Stimulated activated CD4-positive, alpha-beta T cell treated with anti-CD3 and anti-CD28 coated beads, Interleukin-2, amount 100 ng/mL, for 24 hours (primary cell): ENCODE measurements at places on chromosomes 7 and 10.

DNA sequence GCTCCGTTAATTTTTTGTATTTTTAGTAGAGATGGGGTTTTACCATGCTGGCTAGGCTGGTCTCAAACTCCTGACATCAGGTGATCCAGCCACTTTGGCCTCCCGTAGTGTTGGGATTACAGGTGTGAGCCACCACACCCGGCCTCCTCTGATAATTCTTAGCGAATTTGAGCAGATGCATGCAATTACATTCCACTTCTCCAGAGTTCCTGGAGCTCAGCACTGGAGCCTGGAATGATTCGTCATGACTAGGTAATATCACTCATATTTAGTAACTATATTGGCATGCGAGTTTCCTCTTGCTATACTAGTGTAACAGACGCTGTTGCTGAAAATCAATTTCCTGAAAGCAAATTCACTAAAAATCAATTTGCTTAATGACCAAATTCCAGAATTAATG, 86.8 kb downstream of the MKX start:
- DNase-seq = no peak

DNA sequence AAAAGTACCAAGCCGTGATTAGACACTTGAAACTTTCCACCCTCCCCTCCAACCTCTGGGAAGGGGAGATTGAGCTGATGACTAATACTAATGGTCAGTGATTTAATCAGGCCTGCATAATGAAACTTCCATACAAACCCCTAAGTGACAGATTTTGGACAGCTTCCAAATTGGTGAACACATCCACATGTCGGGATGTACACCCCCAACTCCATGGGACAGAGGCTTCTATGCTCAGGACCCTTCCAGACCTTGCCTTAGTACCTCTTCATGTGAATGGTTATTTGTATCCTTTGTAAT, 4.8 kb downstream of the NUB1 start:
- DNase-seq = no peak

GRCh38 chr7:98229441-98229840, 18.2 kb downstream of the BHLHA15 start:
- no peak for DNase-seq

- DNase-seq = no peak
Measured at GRCh38 chr10:44991571-44991970, 9.2 kb upstream of the ZNF22 start.

DNA sequence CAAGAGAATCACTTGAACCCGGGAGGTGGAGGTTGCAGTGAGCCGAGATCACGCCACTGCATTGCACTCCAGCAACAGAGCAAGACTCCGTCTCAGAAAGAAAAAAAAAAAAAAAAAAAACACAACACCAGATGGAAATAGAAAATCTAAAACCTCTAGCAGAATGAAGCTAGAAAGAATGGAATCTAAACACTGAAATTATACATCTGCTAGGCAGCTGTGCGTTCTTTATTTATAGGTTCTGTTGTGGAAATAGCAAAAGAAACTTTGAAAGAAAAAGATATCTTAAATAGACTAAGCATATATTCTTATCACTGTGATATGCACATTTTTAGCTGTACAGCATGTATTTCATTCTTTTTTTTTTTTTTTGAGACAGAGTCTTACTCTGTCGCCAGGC, 17.1 kb downstream of the BMPR1A start:
- DNase-seq = no peak

GRCh38 chr10:125231116-125231812, 70.9 kb upstream of the CTBP2 start:
- DNase-seq = no peak

DNA sequence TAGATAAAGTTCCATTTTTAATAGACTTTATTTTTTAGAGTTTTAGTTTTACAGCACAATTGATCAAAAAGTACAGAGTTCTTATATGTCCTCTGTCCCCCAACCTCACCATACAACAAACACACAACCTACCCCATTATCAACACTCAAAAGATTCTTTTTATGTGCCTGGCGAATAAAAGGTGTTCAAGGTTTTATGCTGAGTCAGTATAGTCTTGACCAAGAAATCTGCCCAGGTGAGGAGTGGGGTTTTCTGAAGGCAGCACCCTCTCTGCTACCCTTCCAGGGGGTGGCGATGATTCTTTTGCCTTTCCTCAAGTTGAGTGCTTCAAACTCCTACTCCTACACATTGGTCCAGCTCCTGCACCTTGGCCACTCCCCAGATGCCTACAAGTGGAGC, 222.9 kb downstream of the GRM8 start:
- no peak for DNase-seq

DNA sequence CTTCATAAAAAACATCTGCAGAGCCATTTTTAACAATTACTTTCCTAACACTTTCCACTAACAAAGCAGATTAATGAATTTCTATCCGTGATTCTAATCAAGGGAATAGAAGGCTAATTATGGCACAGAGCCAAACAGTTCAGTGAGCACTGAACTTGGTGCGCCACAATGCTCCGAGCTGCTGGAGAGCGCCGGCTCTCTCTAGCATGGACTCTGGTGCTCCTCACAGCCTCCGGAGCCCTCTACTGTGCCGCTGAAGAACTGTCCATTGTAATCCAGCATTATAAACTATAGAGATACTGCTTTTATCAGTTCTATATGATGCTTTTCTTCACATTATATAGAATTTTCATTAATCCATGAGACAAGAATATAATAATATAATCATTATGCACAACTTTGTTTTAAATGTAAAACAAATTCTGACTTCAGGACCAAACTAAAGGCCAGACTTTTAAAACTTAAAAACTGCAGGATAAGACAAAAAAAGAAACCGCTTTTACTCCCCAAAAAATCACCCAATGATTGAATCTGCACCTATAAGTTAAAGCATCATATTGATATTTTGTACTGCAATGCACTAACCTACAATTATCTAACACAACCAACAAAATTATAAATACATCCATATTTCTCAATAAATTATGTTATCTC, 123.6 kb downstream of the RNF32 start:
- no peak for DNase-seq

DNA sequence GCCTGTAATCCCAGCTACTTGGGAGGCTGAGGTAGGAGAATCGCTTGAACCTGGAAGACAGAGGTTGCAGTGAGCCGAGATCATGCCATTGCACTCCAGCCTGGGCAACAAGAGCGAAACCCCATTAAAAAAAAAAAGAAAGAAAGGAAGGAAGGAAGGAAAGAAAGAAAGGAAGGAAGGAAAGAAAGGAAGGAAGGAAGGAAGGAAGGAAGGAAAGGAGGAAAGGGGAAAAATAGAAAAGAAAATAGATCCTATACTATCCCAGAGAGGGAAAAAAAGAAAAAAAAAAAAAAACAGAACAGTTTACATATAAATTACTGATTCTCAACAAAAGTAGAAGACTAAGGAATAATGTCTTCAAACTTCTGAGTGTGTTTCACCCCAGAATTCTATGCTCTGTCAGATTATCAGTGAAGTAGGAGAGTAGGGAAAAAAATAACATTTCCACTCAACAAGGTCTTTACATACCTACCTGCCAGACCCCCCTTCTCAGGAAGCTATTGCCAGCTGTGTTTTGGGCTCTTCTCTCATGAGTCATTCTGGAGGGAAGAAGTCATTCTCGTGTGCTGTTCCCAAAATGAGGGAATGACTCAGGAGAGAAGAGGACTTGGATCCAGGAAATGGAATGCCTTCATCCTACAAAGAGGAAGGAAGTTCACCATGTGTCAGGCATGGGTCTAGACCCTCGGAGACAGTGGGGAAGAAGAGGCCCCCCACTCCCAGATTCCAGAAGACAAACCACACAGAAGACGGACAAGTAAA, 20.9 kb downstream of the RGS10 start:
- DNase-seq = no peak

DNA sequence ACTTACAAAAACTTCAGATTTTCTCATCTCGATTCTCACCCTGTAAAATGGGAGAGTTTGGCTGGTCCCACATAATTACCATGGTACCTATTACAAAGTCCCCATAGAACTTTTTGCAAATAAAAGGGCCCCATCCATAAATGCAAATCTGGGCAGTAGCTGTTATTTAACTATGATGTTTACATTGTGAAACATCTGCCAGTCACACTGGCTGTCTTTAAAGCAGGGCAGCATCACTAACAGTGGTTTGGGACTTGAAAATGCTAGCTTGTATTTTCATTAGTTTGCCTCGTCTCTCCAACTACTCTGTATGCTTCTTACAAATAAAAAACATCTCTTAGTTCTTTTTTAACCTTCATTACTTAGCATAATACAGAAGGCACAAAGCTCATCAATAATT, 240.7 kb downstream of the FZD1 start:
- DNase-seq = no peak

GRCh38 chr7:108246227-108246837, 116.2 kb upstream of the LAMB4 start:
- no peak for DNase-seq

- no peak for DNase-seq
Measured at GRCh38 chr7:110891197-110891596, 199.7 kb upstream of the LRRN3 start.

GRCh38 chr7:123604739-123605138, 3.1 kb downstream of the ASB15 start:
- no peak for DNase-seq

GRCh38 chr7:30920584-30921539, 9.2 kb downstream of the AQP1 start:
- no peak for DNase-seq

- DNase-seq = no peak
Measured at GRCh38 chr7:120998996-120999565, 10.6 kb downstream of the CPED1 start.

DNA sequence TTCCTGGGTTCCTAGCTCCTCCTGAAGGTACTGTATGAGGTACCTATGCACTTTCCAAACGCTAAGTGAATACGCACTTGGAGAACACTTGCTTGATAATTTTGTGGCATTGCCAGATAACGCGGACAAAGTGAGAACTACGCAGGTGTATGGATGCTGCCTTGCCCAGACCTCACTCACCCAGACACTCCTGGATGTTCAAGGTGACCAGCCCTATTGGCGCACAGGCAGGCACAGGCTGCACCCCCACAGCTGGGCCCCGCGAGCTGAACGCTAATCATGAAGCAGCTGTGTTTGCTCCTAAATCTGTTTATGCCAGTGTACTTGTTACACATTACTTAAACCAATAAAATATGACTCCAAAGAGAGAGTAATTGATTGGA, 27.3 kb downstream of the DIP2C start:
- no peak for DNase-seq

- no peak for DNase-seq
Measured at GRCh38 chr7:151131592-151132293, 35.8 kb downstream of the GBX1 start.

- no peak for DNase-seq
Measured at GRCh38 chr7:28815369-28815927, 142.7 kb downstream of the TRIL start.

DNA sequence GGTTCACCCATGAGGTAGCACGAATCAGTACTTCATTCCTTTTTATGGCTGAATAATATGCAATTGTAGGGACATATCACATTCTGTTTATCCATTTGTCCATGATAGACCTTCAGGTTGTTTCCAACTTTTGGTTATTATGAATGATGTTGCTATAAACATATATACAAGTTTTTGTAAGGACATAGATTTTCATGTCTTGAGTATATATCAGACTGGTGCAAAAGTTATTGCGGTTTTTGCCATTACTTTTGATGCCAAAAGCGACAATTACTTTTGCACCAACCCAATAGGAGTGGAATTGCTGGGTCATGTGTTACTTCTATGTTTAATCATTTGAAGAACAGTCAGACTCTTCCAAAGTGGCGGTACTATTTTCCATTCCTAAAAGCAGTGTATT, 361.5 kb downstream of the RPS24 start:
- no peak for DNase-seq

GRCh38 chr7:158759245-158759614, 54.6 kb upstream of the NCAPG2 start:
- no peak for DNase-seq

- DNase-seq = no peak
Measured at GRCh38 chr10:4693967-4694366, 132.0 kb upstream of the AKR1E2 start.

- no peak for DNase-seq
Measured at GRCh38 chr10:22625516-22626290, 88.7 kb downstream of the PIP4K2A start.

- no peak for DNase-seq
Measured at GRCh38 chr7:116075351-116076145, 45.0 kb upstream of the TFEC start.

GRCh38 chr7:18357691-18358090, 137.9 kb upstream of the HDAC9 start:
- no peak for DNase-seq

DNA sequence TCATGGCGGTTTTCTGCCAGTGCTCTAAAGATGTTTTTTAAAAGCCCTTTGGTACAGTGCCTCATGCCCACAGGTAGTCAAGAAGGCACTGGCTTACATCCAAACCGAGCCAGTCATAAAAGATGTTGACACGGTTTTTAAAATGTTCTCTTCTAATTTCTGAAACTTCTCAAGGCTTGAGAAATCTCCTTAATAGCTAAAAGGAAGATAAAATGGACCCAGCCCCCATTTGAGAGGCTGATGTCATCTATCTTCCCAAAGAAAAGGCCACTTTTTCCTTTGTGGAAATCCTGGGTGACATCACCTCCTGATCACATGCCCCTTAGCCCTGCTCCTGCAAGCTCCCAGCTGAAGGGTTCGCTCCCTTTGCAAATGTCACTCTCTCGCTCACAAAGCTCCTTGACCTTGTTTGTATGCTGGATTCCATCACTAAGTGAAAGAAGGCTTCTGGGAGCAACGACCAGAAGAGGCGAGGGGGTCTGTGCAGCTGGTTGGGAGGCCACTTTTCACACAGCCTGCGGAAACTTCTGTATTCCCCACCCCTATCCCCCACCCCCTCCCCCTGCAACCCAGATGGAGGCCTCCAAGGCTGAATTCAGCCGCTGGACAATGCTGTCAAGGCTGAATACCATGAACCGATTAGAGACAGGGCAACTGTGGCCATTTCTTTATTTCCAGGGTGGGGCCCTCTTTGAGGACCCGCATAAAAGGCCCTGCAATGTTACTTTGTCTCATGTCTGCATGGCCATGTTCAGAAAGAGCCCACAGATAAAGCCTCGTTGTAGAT, 122.8 kb downstream of the CUBN start:
- DNase-seq = no peak

DNA sequence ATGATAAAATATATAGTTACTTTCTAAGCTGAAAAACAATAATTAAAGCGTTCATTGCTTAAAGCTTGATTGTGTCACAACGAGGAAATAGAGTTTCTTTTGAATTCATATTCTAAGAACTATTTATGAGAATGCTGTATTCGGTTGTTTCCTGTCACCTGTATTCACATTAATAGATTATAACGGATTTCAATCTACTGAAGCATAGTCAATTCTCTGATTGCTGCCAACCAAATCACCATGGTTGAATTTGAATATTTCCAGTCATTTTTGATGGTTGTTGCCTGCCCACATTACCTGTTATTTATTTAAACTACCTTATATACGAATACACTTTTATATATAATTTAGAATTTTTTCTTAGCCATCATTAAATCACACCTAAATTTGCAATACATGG, 22.0 kb downstream of the IL2RA start:
- no peak for DNase-seq

- no peak for DNase-seq
Measured at GRCh38 chr10:121091961-121092719, 241.0 kb downstream of the WDR11 start.

- DNase-seq = no peak
Measured at GRCh38 chr10:59273445-59273844, 88.9 kb downstream of the FAM13C start.

- DNase-seq = no peak
Measured at GRCh38 chr10:25112016-25112415, 62.8 kb upstream of the GPR158 start.
